RWPE2 (cell line): ENCODE measurements at places on chromosomes 6 and 20.

DNA sequence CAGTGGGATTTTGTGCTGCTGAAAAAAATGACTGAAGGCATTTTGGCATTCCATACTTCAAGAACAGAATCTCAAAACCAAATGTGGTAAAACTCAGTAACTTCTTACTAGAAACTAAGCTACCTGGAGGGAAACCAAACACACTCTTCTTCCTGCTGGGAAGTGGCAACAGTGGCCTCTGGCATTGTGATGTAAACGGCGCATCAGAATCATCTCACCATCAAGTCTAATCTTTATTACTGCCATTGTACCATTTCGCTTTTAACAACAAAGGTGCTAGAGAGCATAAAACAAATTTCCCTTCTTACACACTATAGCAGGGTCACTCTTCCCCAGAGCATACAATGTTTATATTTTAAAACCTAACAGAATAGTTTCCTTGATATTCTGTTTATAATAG lies 101.6 kb upstream of the CEP162 start:
- DNase-seq: no peak

GRCh38 chr6:109946979-109947378 lies 31.1 kb upstream of the GPR6 start:
- no peak for DNase-seq

DNA sequence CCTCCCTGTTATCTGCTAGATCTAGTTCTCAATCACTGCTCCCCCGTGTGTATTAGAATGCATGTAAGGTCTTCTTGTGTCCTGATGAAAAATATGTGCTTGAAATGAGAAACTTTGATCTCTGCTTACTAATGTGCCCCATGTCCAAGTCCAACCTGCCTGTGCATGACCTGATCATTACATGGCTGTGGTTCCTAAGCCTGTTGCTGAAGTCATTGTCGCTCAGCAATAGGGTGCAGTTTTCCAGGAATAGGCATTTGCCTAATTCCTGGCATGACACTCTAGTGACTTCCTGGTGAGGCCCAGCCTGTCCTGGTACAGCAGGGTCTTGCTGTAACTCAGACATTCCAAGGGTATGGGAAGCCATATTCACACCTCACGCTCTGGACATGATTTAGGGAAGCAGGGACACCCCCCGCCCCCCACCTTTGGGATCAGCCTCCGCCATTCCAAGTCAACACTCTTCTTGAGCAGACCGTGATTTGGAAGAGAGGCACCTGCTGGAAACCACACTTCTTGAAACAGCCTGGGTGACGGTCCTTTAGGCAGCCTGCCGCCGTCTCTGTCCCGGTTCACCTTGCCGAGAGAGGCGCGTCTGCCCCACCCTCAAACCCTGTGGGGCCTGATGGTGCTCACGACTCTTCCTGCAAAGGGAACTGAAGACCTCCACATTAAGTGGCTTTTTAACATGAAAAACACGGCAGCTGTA lies 73.4 kb downstream of the PTPN1 start:
- peak; percentile 70 for DNase-seq

GRCh38 chr20:36461600-36462439 lies 79.5 kb upstream of the MYL9 start:
- DNase-seq: peak; percentile 86

GRCh38 chr20:23920408-23921325 lies 41.1 kb upstream of the CST5 start:
- DNase-seq: no peak

DNA sequence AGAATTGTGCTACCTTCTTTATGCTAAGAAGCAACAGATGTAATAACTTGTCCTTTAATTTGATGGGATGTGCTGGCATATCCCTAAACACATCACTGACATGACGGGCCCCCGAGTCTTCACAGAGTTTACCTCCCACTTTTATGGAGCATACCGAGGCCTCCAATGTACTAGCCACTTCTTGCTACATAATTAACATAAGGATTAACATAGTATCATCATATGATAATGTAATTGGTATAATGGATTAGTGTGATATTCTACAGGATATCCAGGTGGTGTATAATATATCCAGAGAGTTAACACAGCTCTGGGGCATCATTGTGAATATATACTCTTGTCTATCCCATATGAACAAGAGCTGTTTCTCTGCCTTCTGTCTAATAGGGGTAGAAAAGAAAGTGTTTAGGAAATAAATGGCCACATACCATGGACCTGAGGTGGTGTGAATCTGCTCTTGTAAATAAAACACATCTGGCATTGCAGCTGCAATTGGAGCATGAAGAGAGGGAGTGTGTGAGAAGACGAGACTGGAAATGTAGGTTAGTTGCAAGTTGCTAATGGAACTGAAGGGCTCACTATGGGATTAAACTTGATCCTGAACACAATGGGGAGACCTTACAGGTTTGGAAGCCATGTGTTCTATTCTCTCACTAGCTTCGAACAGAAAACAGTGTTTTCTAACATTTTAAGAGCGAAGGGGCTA lies 102.3 kb downstream of the IYD start:
- no peak for DNase-seq

DNA sequence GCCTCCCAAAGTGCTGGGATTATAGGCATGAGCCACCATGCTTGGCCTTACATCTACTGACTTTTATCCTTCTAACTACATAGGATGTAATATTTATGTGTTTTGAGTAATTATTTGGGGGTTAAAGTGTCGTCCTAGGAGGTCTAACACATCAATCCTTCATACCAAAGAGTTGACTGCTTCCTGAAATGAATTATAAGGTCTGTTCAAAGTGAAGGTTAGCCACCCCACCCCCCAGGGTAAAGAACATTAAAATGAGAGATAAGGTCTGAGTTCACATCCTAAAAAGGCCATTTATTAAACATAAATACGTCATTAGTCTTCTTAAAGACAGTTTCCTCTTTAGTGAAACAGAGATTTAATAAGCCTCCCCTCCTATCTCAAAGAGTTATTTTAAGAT lies 33.8 kb downstream of the TNFAIP3 start:
- no peak for DNase-seq

DNA sequence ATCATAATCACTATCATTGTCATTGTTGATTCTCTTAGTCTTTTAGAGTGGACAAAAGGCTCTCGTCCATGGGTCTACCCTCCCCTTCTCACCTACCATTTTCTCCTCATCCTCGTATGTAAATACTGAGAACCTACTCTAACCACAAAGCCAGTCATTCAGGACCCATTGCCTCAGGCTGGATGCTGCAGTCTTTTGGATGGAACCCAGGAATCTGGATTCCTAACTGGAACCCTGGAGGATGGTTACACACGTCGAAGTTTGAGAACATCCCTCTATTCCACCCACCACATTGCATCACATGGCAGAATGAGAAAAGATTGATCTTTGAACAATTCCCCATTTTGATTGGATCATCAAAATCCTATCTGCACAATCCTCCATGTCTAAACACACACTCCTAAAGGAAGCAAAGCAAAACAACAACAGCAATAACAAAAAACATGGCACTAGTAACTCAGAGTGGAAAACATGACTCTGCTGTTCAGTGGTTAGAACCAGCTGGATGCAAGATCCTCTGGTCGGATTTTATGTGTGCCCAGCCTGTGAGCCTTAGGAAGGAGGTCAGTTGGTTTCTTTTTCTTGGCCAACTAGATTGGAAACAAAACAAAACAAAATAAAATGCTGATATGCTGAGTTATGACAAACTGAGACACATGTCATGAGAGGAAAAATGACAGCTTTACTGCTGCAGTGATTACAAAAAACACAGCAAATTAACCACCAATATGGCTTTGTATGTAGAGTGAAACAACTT lies 38.0 kb downstream of the TSHZ2 start:
- no peak for DNase-seq

- DNase-seq: no peak
Measured at GRCh38 chr20:25188218-25188617, 7.3 kb upstream of the ENTPD6 start.

DNA sequence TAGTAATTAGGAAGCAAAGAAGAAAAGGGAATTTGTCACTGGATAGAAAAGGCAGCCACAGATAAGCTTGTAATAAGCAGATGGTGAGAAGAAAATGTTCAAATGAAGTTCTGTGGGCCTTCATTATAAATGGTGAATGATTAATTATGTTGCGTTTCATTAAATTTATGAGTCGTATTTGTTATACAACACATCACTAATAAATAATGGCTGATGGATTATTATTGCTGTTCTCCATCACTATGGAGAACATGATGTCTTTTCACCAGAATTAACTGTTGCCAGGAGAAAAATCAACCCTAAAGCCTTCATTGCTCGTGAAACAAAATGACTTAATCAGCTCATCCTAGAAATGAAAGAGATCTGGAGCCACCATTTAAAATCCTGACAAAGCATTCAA lies 158.5 kb downstream of the BTBD3 start:
- DNase-seq: no peak

DNA sequence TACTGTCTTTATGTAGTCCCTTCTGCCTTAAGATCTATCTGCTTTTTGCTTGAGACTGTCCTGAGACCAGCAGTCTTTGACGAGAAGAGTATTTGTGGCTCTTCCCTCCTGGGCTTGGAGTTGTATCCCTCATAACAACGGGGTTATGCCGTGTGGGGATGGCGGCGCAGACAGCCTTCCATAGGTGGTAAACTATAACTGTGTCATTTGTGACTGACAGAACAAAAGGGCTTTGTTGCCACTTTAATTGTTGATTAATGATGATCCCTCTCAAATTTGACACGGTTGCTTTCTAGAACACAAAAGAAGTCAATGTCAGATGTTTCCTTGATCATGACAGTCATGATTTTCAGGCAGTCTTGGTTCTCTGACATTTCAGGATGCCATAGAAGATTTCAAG lies 196.6 kb downstream of the JARID2 start:
- no peak for DNase-seq

DNA sequence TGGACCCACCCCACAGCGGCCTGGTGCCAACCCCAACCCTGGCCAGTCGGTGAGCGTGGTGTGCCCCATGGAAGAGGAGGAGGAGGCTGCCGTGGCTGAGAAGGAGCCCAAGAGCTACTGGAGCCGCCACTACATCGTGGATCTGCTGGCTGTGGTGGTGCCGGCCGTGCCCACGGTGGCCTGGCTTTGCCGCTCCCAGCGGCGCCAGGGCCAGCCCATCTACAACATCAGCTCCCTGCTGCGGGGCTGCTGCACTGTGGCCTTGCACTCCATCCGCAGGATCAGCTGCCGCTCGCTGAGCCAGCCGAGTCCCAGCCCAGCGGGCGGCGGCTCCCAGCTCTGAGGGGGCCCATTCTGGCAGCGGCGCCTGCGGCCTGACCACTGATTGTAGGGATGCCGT lies 23.2 kb downstream of the SDCBP2 start:
- DNase-seq: no peak

DNA sequence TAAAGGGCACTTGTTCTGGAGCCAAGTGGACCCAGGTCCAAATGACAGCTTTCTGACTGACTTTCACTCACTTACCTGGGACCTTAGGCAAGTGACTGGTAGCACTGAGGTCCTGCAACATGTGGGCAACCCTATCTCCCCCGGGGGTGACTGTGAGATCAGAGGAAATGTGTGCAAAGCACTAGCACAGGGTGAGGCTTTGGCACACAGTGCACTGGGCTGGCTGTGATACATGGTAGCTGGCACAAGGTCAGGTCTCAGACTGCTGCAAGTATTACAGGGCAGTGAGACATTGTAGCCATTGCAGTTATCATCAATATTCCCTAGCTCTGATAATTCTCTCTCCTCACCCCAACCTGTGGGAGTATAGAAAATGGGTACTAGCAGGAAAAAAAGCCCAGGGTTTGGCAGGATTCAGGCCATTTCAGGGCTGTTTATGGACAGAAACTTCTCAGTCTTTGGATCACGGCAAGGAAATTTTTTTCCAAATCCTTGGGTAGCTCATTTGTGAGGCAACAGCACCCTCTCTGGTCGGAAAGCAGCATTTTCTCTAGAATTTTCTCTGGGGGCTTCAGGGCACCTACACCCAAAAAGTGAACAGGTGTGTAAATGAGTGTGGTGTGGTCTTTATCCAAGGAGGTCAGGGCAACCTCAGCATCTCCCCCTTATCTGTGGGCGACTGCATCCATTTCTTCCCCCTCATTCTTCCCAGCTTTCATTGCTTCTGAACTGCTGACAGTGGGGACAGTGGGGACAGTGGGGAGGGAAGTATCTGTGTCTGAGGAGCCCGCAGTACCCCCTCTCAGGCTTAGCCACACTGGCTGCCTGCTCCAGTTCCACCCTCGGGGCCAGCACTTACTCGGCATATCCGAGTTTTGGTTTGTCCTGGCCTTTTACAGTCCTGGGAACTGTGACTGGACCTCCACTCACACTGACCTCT lies 148.7 kb upstream of the PHACTR3 start:
- peak; percentile 65 for DNase-seq

GRCh38 chr20:61830241-61830930 lies 235.3 kb downstream of the TAF4 start:
- DNase-seq: no peak

DNA sequence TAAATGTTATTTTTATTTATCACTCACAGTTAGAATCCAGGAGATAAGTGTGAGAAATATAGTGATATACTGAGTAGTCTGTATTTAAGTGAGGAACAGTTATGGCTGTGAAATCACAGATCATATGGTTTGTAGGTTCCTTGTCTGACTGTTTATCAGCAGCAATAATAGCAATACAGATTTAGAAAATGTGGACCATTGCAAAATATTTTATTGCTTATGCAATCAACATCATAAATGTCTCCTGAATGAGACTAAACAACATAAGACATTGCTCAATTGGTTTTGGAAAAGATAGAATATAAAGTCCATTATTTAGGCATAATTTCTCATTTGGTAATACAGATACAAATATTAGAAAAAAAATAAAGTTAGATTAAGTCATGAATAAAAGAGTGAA lies 43.7 kb downstream of the CCDC170 start:
- DNase-seq: no peak

DNA sequence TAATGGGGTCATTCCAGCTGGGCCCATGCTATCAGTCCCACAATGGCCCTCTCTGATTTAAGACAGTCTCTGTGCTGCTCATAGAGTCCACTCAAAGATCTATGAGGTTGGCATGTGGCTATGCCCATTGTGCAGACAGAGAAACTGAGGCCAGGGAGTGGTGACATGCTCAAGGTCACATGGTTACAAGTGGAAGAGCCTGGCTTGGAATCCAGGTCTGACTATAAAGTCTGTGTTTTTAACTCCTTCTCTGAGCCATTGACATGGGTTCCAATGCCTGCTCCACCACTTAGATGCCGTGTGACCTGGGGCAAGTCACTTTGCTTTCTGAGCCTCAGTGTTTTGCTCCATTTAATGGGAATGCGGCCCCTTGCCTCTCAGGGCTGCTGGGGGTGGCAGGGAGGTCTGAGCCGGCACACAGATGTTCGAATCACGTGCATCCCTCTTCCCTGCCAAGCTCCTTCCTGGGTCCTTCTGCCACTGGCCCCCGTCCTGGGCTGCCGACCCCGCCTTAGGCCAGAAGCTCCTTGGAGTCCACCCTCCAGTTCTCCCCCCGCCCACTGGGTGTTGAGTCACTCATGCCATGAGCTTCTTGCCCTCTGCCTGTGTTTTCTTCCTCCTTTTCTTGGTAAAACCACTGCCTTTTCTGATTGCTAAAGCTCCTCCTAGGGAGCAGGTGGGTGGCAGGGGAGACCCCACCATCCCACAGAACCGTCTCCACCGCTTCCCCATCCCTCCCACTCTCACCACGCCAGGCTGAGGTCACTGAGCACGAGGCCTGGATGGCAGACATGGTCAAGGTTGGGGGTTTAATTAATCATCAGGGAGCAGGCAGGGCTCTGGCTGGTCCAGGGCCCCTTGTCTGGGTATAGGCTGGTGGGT lies 35.7 kb downstream of the CEBPB start:
- no peak for DNase-seq
